HS-27A (cell line): ENCODE measurements at places on chromosomes 4 and X.

GRCh38 chrX:115330498-115331168 lies 41.1 kb downstream of the LUZP4 start:
- peak; percentile 33 for DNase-seq

DNA sequence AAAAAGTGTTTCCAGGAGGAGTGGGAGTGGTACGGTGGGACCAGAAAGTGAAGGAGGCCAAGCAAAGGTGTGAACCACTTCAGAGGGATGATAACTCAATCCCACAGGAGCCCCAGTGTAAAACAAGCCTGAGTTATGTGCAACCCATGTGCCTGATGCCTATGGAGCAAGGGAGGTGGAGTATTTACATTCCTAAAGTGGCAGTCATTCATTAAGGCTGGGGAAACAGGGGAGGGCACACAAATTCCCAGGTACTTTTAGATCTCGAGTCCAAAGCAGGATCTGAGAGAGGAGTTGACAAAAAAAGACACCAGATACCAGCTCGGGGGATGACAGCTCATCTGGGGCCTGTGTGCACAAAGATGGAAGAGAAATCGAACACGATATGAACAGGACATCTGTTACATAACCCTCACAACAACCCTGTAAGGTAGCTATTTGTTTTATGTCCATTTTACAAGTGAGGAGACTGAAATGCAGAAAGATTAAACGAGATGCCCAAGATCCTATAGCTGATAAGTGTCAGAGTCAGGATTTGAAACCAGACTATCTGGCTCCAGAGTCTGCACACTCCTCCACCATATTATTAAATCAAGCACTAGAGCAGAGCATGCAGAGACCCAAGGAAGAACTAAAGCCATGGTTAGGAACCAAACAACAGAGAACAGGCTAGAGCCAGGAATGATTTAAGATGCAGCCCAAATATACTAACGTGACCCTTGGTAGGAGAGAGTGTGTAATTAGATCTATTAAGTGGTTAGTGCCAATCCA lies 91.9 kb upstream of the MAPK10 start:
- DNase-seq, result no peak

GRCh38 chr4:53315300-53315699 lies 50.6 kb downstream of the SCFD2 start:
- no peak for DNase-seq

- no peak for DNase-seq
Observed at GRCh38 chr4:16006771-16007446, 43.9 kb upstream of the FGFBP2 start.

- no peak for DNase-seq
Observed at GRCh38 chr4:43682551-43682950, 766.1 kb downstream of the KCTD8 start.

DNA sequence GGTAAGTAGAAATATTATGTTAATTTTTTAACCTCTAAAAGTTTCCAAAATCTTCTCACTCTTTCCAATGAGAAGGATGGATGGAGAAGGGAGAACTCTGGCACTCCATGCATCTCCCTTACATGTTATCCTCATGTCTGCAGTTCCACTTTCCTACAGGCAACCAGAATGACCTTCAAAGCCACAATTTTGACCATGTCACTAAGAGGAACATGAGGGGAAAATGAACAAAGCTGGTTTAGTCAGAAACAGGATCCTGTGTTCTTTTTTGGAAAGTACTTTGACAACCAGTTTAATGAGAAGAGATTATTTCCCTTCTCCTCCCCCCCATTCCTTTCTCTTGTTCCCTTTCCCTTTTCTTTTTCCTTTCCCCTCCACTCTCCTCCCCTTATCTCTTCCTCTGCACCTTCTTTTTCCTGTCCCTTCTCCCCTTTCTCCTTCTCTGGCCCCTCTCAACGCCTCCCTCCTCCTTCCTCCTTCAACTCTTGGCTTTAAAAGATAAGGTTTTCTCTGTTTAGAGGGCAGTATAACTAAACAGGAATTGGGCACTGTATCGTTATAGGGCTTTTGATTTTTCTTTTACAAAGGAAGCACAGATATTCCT lies 42.5 kb downstream of the DTHD1 start:
- no peak for DNase-seq

DNA sequence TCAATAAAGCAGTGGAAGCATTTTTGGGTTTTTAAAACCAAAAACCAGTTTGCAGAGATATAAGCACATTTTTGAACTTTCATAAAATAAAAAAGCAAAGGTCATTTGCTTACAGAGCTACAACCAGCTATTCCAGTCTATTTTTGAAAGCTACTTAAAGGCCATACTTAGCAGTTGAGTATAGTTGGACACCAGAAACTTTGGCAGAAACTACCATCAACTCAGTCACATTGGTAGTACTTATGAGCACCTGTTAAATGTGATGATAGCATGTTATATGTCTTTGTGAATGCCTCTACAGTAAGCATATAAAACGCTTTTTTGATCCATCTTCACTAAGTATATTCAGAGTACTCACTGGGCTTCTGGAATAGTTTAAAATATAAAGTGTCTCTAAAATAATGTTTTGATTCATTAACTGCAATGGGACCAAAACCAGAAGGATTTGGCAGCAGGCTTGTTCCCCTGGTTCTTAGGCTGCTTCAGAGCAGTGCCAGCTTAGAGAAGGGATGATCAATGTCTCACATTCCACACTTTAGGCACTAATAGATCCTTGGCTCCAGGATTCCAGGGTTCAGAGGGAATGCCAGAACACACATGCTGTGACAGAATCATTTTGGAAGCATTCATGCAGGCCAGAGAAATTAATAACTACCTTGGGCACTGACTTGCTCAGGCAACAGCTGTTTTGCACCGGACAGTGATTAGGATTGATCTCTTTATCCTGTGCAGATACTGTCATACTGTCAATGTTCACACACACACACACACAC lies 103.9 kb downstream of the IQCM start:
- DNase-seq, result no peak

- DNase-seq, result no peak
Observed at GRCh38 chrX:275967-276580, 5.1 kb upstream of the PLCXD1 start.

GRCh38 chr4:81042578-81043365 lies 12.3 kb downstream of the BMP3 start:
- DNase-seq, result no peak
